ENCODE measurements at places on chromosomes 3 and 15. TPM values are rescaled to one million over a fixed set of nuclear protein-coding genes. Genes with fewer than 3 reads are reported as not detected.

Gene ARHGAP11A
- total RNA-seq, result 28.6 TPM

Gene MRPL47
- 47.2 TPM for total RNA-seq

Gene ERICH6
- not detected for total RNA-seq

Gene IFT57
- 46.9 TPM for total RNA-seq

Gene PROS1
- total RNA-seq, result 1.6 TPM

Gene EXOG
- 12.8 TPM for total RNA-seq

Gene NRROS
- total RNA-seq, result not detected

Gene CHRNA5
- total RNA-seq, result 1.4 TPM

Gene EXD1
- not detected for total RNA-seq

Gene RARRES1
- total RNA-seq, result 1.9 TPM

Gene GAP43
- 0.36 TPM for total RNA-seq

Gene SMCO1
- not detected for total RNA-seq

Gene RTP1
- total RNA-seq, result not detected

Gene LSAMP
- total RNA-seq, result 8.1 TPM

Gene HPS3
- 25.6 TPM for total RNA-seq

Gene RPLP1
- total RNA-seq, result 132 TPM

Gene ADAM10
- 217 TPM for total RNA-seq

Gene UQCRC1
- total RNA-seq, result 1,365 TPM

Gene VGLL4
- 34.2 TPM for total RNA-seq

Gene AADAC
- not detected for total RNA-seq

Gene TM4SF18
- total RNA-seq, result under 0.01 TPM

Gene CCDC13
- total RNA-seq, result 0.28 TPM

Gene SLC9C1
- not detected for total RNA-seq

Gene ZBTB20
- total RNA-seq, result 13.3 TPM

Gene STXBP5L
- total RNA-seq, result not detected

Gene C3orf49
- not detected for total RNA-seq

Gene GPR149
- not detected for total RNA-seq

Gene AGTR1
- total RNA-seq, result 3.3 TPM

Gene AMT
- 0.36 TPM for total RNA-seq

Gene SLC4A7
- total RNA-seq, result 86.7 TPM

Gene GRIP2
- total RNA-seq, result under 0.01 TPM

Gene RASL12
- total RNA-seq, result under 0.01 TPM

Gene CTDSPL
- total RNA-seq, result 33.3 TPM

Gene LRIG1
- 87.8 TPM for total RNA-seq

Gene TGM5
- not detected for total RNA-seq

Gene C2CD4B
- total RNA-seq, result not detected
